ENCODE measurements at places on chromosomes 3 and 15.

- DNase-seq, result no peak
Measured at GRCh38 chr3:3141939-3142338, 15.2 kb downstream of the TRNT1 start.

DNA sequence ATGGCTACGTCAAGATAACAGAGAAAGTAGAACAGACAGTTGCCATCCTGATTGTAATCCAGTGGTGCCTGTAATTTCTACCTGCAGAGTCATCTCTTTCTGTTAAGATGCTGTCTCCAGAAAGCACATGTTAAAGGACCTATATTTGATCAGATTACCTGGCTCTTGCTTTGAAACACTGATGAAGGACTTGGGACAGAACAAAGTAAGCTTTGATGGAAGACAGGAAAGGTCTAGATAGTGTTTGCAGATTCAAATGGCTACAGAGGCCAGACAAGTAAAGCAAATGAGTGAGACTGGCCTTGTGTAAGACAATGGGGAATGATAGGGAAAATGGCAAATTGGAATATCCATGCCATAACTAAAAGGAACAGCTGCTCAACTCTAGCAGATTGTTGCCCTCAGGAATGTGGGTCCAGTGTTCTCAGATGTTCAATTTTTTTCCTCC, 1.8 kb upstream of the GSK3B start:
- DNase-seq, result no peak

DNA sequence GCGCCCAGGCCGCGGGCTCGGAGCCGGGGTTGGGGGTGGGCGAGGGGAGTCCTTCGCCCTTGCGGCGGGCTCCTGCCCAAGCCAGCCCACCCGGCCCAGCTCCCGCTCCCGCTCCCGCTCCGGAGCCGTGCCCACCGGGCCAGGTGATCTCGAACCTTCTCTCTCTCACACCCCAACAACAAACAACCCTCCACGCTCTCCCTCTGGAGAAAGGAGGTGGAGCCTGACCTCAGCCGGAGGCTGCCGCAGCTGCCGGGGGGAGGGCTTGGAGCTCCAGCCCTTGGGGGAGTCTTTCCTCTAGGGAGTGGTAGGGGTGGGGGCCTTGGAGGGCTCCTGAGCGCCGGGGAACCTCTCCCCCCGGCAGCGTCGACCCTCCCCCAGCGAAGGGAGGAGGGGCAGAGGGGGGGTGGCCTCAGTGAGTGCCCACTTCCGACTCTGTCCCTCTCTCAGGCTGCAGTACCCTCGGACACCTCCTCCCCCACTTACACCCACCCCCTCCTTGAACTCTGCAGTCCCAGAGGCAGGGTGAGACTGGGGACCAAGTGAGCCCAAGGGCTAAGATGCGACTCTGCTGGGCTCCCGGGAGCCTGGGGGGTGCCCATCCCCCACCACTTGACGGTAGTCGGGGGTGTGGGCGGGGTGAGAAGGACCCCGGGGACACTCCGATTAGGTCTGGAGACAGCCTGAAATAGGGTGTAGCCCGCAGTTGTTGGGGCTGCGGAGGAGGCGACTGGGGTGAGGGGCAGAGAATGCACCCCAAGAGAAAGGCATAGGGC, 4.4 kb upstream of the BAHD1 start:
- no peak for DNase-seq

DNA sequence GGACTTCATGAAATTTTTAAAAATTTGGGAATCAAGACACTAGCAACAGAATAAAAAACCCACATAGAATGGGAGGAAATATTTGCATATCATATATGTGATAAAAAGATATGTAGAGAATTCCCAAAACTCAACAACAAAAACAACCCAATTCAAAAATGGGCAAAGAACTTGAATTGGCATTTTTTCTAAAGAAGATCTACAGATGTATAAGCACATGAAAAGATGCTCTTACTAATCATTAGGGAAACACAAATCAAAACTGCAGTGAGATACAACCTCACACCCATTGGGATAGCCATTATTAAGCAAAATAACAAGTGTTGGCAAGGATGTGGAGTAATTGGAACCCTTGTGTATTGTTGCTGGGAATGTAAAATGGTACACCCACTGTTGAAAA, 10.1 kb downstream of the LCTL start:
- no peak for DNase-seq

DNA sequence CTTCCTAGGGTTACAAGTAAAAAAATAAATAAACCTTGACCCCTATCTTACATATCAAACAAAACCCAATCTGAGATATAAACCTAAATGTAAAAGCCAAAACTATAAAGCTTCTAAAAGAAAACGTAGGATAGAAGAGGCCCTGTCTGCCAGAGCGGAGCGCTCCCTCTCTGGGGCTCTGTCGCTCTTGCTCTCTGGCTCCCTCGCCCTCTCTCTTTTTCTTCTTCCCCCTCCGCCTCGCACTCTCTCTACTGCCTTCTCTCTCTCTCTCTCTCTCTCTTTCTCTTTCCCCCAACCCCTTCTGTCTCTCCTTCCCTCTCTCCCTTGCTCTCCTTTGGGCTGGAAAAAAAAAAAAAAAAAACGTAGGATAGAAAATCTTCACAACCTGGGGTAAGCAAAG, 21.6 kb downstream of the RYK start:
- no peak for DNase-seq

GRCh38 chr3:179651687-179652446, 973 bp upstream of the USP13 start:
- no peak for DNase-seq

DNA sequence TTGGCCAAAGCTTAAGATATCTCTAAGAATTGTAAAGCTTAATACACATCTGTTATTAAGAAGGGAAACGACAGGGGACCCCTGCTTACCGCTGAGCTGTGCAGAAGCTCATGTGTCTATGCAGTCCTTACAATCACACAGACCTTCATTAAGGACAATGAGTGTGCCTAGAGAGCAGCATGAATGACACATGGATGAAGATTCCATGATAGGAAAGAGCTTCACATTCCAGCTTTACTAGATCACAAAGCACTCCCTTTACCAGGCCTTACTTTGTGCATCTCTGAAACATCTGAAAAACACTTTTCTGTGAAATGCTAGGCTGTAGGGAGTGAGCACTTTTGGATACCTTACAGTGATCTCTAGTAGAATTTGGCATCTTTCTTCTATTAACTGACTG, 32.0 kb downstream of the RNF168 start:
- DNase-seq, result no peak

GRCh38 chr3:178684881-178685590, 148.8 kb downstream of the KCNMB2 start:
- no peak for DNase-seq

DNA sequence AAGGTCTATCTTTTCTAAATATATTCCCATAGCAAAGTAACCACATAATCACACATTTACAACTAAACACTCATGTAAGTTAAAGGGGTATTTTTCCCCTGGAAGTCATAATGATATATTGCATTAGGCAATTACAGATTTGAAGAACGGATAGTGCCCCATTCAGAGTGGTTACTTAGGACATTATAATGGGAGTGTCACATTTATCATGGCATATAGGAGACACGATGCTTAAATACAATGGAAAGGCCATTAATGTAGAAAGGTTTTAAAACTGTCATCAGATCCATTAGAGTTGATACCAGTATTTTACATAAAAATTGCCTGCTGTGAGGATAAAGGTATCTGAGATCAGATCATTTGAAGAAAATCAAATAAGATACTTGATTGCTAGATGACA, 582.0 kb upstream of the SEMA6D start:
- DNase-seq, result no peak

DNA sequence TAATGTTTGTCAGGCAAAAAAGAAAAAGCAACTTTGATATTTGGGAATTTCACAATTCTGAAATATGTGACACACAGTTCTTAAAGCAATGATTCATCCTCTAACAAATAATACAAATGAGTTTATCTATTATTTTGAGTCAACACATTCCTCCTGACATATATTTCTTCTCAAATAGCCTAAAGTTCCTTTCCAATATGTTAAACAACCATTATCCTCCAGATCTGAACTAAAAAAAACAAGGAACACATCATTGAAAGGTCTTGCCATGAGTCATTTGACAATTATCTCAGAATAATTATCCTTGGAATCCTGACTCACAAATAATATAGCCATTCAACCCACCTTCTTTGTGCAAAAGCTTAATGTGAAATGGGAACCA, 208.7 kb upstream of the CDIN1 start:
- no peak for DNase-seq

GRCh38 chr15:80660119-80660518, 35.0 kb upstream of the ABHD17C start:
- no peak for DNase-seq

DNA sequence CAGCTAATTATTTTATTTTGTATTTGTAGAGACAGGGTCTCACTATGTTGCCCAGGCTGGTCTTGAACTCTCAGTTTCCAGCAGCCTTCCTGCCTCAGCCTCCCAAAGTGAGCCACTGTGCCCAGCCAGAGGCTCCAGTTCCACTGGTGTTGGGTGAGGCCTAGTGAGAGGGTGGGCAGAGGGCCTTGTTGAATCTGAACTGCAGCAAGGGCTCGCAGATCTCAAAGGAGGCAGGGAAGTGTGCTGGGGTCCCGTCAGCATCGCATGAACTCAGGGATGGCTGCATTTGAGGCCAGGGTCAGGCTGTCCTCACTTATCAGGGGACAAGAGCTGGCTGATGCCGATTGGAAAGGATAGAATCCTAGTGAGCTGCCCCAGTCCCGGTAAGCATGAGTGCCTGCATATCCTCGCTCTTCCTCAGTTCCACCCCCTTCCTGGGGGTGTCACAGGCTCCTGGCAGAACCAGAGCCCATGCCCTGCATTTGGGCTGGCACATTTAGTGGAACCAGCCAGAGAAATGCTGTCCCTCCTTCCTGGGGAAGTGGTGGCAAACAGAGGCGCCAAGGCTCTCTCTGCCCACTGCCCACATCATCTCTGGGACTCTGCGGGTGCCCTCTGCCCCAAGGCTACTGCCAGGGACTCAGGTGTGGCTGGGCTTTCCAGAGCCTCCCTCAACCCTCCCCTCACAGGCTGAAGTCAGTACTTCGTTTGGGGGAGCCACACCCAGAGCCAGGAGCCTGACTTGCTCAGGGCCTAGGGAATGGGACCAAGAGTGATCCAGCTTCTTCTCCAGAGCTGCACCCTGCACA, 24.1 kb downstream of the ALS2CL start:
- DNase-seq, result no peak

DNA sequence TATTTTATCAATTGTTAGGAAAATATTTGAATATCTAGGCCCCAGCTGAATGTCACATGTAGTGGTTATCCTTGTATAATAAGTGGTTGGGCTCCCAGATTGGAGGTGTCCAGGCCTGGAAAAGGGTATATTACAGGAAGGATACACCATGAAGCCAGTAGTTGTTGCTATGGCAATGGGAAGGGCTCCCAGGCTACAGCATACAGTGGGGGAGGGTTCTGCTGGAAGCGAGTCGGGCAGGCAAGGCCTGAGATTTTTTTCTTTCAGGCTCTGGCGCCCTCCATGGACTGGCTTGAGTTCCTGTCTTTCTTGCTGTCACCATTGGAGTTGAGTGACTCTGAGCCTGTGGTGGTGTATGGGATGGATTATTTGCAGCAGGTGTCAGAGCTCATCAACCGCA, 8.9 kb downstream of the ECE2 start:
- DNase-seq, result no peak

DNA sequence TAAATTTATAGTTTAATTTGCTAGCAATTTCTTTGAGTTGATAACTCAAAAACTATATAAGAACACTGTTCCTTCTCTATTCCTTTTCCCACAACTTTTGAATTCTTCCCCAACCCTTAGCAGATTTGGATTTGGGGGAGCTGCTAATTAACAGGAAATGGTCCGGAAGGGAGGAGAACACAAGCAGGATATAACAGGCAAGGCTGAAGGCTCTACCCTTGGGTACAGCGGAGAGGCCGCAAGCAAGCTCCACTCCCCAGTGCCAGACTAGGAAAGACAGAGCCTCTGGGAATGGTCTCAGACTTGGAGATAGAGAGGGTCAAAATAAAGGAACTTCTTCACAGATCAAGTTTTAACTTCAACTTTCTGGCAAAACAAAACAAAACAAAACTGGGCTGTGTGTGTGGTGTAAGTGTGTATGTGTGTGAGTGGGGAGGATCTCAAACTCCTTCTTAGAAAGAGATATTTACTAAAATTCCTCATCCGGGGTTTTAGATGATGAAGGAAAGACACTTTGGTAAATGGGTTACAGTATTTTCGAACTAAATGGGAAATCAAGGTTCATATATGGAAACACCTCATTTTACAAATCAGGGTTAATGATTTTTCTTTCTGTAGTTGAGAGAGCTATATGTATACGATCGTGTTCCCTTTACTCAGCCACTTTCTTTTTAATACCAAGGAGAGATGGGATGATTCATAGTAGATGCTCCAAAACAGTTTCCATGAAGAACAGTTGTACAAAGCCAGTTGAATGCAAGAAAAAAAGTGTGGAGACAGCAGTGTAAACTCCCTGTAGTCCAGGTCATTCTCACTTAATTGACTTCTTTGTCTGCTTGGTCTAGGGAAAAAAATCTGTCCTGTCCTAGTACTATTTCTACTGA, 161.1 kb downstream of the TP63 start:
- no peak for DNase-seq

GRCh38 chr3:14208977-14209394, 30.4 kb downstream of the LSM3 start:
- DNase-seq, result no peak

DNA sequence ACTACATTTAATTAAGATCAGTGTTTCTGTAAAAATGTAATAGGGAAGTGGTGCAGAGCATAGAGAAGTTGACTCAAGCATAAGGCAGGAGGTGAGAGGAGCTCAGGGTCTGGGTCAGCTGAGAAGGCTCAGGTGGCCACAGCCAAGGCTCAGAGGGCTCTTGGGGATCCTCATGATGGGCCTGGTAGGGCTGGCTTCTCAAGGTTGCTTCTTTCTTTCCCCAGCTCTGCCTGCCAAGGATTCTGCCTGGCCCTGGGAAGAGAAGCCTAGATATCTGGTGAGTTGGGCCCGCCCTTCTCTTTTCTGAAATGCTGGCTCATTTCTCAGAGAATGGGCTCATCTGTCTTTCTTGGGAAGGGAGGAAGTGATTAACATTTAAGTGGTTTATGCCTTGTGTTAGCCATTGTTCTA, 6.5 kb downstream of the ZNF589 start:
- DNase-seq, result no peak

DNA sequence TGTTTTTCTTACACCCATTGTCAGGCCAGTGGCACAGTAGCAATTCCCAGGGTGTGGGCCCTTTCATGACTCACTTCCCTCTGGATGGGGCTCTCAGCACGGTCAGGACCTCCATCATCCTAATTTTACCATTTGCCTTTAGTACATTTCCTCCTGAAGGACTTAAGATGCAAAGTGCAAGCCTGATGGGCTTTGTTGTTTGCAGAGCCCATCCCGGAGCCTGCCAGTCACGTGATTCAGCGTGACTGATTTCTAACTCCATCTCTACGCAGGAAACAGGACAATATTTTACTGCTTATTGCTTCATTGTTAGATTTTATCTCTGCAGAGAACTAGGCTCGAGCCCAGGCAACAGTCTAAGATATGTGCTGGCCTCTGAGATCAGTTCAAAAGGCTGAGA, 223.7 kb downstream of the PDZRN3 start:
- DNase-seq, result no peak

Measured in stimulated activated CD8-positive, alpha-beta memory T cell treated with anti-CD3 and anti-CD28 coated beads, Interleukin-4, amount 100 ng/mL, for 4 hours (primary cell).